ENCODE measurements at places on chromosomes 16 and 17.

GRCh38 chr17:70184207-70184606 is 14.9 kb downstream of the KCNJ2 start:
- no peak for DNase-seq

- no peak for DNase-seq
Observed at GRCh38 chr17:45282683-45283644, 21.1 kb upstream of the SPATA32 start.

GRCh38 chr17:56773124-56773523 is 60.6 kb downstream of the C17orf67 start:
- no peak for DNase-seq

DNA sequence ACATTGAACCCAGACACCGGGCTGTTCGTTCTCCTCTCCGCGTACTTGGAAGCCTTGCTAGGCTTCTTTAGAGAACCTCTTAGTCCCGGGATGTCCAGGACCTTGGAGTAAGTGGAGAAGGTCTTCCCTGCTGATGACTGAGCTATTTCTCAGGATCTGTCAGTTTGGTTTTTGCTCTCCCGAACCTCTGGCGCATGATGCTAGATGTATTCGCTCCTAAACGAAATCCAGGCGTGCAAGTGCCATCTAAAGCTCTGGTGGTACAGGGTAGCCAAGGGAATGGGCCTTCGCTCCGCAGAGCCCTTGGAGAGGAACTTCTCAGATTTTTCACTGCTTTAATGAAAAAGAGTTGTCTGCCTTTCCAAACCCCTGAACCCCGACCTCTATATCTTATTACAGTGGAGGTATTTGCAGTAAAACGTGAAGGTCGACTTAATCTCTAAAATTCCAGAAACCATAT is 547 bp downstream of the VMP1 start:
- no peak for DNase-seq

- DNase-seq: no peak
Observed at GRCh38 chr16:79150632-79151310, 449.8 kb downstream of the MAF start.

- DNase-seq: no peak
Observed at GRCh38 chr16:51022955-51023354, 128.1 kb downstream of the SALL1 start.

GRCh38 chr17:41547921-41548843 is 20.1 kb upstream of the KRT19 start:
- no peak for DNase-seq

DNA sequence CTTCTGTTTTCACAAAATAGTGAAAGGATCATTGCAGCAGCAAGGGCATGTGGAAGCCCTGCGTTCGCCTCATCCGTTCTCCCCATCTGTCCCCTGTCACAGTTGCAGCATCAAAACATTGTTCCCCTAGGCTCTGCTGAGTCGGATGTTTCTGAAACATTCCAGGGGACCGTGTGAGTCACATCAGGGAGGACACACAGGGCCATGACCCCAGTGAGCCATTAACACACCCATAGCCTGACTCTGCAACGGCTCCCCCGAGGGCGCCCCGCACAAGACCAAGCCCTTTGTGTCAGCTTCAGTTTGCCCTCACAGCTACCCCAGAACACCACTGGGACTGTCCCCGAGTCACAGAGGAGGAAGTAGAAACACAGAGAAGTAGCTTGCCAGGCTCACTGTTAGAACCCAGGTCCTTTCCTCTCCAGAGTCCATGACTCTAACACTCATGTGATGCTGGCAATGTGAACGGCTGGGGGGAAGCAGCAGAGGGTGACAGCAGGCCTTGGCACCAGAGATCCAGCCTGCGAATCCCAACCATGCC is 63.3 kb upstream of the HSBP1 start:
- no peak for DNase-seq

- no peak for DNase-seq
Observed at GRCh38 chr16:2001035-2001434, 8.6 kb downstream of the ZNF598 start.

GRCh38 chr16:55152875-55153390 is 171.1 kb upstream of the IRX6 start:
- no peak for DNase-seq

DNA sequence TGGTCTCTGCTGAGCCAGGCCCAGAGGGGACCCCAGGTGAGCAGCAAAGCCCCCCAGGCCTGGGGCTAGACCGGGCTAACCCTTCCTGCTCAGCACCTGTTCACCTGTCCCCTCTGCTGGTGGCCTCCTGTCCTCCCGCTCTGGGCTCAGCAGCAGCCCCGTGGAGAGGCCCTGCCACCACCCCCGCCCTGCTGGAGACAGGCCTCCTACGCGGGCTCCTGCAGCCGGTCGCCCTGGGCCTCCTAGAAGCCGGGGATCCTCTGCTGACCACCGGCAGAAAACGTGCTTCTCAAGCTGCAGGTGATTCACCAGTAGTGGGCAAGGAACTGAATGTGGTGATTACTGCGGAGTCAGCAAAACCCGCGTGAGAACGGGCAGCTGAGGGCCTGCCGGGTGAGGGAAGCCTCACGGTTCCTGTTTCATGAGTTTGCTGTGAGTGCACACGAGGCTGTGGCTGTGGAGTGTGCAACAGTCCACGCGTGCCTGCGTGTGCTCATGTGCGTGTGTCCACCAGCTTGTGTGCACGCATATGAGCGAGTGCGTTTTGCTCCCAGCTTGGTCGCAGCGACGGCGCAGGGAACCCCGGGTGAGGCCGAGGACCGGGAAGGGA is 792 bp downstream of the SECTM1 start:
- DNase-seq: no peak

- no peak for DNase-seq
Observed at GRCh38 chr17:45127548-45128300, 4.6 kb downstream of the PLCD3 start.

DNA sequence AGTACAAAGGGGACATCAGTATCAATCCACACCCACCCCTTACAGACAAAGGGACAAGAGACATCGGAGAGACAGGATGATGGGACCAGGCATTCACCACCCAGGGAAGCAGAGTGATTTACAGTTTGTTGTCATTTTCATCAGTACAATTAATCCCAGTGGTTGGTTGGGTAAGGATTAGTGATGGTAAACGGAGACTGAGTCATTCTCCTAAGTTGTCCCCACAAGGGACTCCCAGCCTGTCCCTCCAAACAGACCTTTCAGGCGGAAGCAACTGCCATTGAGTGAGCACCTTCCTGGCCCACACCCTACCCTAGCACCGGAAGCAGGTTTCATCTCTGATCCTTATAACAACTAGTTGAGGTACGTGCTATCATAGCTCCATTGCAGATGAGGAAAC is 11.2 kb downstream of the PPL start:
- no peak for DNase-seq

DNA sequence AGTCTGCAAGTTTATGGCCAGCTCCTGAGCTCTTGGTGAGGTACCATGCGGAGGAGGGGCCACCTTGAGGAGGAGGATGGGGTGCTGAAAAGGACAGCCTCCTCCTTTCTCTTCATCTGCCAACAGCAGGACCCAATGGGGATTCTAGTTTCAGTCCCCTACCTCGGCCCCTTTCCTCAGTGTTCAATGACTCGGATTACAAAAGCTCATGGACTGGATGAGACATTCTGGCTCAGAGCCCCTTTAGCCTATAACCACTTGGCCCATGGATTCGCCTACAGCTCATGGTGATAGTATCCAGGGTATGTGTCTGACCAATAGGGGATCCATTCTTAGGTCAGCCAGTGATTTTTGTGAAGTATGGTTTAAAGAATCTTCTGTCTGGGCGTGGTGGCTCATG is 8.5 kb upstream of the PIK3R6 start:
- no peak for DNase-seq

GRCh38 chr17:29620779-29621500 is 1.8 kb downstream of the CORO6 start:
- DNase-seq: no peak

Measured in esophagus squamous epithelium (tissue), 5 donors.